ENCODE measurements at places on chromosomes 2 and 18.
A peak's percentile ranks its signal among the peaks of the same experiment; 100 is the strongest.

DNA sequence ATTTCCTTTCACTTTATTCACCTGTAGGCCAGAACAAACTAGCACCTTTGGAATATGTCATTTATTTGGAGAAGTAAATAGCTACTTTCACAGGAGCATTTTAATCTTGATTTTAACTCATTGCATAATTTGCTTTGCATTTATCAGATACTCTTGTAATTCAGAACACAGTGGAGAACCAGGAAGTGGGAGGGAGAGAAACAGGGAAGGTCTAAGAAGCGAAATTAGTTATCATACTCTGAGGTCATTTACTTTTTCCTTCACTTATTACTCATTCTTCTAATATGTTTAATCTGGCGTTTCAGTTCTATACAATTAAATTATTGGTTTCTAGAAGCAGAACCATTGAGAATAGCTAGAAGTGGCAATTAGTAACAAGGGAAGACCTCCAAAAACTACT lies 20.7 kb downstream of the RBM44 start:
- no peak for DNase-seq

DNA sequence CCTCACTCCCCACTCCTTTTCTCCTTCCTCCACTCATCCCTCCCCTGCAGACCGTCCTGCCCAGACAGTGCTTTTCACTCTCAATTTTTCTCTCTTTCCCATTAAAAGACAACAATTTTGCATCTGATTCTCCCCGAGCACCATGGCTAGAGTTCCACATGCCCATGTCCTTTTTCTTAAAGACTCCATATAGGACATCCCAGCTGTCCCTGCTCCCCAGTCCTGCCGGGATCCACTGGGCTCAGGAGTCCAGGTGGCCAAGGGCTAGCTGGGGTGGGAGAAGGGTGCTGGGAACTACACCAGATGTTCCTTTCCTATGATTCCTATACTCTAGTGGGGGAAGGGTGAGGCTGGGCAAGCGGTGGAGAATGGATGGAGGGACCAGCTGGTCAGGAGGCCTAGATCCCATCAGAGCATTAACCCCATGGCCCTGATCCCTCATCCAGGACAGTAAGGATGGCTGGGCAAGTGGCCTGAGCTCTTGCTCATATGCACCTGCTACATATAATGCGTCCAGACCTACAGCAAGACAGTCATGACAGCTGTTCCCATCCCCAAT lies 52.8 kb upstream of the RMDN2 start:
- DNase-seq = no peak

DNA sequence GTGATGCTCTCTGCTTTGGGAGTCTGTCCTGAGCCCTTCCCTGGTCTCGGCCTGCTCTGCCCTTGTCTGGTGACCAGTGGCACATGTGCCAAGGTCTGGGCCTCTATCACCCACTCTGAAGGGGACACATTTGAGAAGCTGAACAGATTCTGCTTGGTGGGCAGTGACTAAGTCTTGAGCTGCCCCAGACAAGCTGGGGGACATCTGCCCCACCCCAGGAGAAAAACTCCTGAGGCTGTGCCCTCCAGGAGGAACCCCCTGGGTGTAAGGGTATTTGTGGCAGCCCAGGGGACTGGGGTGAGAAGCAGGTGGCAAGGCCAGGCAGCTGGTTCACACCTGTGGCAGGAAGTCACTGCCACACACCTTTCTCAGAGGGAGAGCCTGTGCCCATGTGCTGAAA lies 342.1 kb downstream of the DYSF start:
- DNase-seq = no peak

GRCh38 chr2:157460384-157460837 lies 16.5 kb upstream of the CYTIP start:
- DNase-seq = no peak

DNA sequence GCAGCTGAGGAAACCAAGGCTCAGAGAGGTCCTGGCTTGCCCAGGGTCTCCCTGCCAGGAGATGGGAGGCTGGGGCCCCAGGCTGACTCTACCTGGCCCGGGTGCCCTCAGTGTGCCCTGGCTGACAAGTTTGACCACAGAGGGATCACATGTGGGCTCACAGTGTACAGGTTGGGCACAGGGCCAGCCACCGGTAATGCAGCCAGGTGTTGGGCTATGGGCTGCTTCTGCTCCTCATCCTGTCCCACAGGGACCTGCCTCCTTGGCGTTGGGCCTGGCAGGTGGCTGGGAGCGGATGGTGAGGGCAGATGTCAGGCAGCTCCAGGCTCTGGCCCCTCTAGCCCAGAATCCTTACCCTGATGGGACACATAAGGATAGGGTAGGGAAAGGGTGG lies 250.5 kb downstream of the LOXHD1 start:
- DNase-seq = no peak

DNA sequence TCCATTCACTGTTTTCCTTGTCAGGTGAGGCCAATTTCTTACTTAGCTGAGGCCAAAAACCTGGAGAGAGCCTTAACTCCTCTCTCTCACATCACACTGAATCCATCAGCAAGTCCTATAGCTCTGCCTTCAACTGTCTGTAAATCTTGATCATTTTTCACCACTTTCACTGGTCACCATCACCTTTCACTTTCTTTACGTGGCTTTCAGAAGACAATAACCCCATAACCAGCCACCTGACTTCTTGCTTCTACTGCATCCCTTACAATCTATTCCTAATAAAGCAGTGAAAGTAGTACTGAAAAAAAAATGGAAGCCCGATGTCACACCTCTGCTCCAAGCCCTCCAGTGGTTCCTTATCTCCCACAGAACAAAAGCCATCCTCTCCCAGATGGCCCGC lies 7.7 kb downstream of the LOXL3 start:
- DNase-seq = no peak

- DNase-seq = no peak
Observed at GRCh38 chr2:6353669-6354068, 512.0 kb downstream of the CMPK2 start.

GRCh38 chr2:160484859-160485520 lies 8.6 kb downstream of the RBMS1 start:
- DNase-seq = no peak

GRCh38 chr18:69216321-69216720 lies 184.4 kb upstream of the DOK6 start:
- DNase-seq = no peak

DNA sequence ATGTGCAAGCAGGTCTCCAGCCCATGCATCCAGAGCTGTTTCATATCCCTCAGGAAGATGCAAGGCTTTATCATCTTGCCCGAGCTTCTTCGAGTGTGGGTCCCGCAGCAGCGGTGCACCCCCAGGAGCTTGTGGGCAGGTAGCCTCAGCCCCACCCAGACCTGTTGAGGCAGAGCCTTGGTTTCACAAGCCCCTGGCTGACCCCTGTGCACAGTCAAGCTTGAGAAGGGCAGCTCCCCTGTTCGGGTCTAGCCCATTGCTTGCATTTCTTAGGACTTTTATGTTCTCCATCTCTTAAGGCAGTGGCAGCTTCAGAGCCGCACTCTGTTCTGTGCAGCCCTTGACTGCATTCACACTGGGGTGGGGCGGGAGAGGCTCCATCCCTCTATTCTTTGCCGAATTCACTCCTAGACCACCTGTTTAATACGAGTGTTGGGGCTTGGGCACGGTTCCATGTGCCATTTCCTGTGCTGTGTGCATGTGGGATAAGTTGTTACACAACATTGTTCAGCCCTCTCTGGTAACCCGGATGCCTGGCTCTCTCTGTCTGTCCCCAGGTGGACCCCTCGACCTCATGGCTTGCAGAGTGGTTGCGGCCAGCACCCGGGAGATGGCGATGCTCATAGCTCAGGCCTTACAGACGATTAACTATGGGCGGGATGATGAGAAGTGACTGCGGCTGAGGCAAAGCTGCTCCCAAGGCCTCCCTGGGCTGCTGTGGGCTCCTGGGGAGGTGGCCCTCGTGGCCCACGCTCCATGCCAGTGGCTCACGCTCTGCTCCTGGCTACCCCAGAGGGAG lies 48.7 kb downstream of the IMPA2 start:
- no peak for DNase-seq

DNA sequence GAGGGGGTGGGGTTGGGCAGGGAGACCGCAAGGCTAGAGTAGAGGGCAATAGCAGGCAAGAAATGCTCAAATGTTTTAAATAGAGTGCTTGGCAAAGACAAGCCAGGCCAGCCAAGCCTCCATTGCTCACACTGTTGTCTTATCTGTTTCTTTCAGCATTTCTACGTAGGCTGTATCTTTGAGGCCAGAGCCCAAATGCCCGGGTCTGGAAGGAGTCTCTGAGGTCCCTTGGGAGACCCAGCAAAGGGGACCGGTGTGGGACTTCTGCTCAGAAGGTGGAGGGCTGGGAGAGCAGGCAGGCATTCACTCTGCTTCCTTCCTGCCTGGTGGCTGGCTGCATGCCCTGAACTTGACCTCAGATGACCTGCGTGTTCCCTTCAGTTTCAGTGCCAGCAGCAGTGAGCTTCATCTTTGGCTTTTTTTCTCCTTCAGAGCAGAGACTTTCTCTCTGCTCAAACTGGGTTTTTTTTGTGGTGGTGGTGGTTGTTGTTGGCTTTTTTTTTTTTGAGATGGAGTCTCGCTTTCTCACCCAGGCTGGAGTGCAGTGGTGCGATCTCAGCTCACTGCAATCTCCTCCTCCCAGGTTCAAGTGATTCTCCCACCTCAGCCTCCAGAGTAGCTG lies 13.7 kb upstream of the TET3 start:
- DNase-seq = no peak

- DNase-seq = no peak
Observed at GRCh38 chr2:25805987-25806386, 72.3 kb downstream of the ASXL2 start.

DNA sequence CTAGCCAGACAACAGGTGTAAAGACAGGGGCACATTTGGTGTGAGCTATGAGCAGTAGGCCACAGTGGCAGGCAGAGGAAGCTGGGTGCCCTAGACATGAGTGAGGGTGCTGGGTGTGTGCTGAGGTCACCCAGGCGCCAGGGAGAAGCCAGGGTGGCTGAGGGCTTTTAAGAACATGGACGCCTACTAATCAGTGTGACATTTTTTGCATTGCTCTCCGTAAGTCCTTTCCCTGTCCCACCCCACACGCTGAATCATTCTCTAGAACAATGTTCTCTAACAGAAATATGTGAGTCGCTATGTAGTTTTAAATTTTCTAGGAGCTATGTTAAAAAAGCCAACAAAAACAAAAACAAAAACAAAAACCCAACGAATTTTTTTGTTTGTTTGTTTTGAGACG lies 204.5 kb upstream of the REV1 start:
- DNase-seq = no peak

GRCh38 chr2:127191331-127192219 lies 28.5 kb downstream of the CYP27C1 start:
- DNase-seq = no peak

DNA sequence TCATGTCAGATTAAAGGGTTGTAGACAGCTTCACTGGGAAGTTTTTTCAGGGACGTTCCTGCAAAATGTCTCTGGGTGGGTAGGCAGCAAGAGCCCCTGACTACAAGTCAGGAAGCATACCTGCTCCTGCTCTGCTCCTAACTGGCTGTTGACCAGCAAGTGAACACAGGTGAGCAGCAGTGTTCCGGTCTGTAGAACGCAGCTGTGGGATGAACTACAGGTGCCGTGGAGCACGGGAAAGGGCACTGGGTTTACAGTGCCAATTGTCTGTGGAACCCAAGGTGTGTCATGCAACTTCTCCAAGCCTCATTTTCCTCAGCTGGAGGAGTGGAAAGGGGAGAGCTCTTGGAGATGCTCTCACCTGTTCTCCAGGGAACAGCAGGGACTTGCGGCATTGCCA lies 6.6 kb downstream of the ASB18 start:
- no peak for DNase-seq

- DNase-seq = no peak
Observed at GRCh38 chr2:107276034-107276433, 390.1 kb upstream of the ST6GAL2 start.

- DNase-seq = no peak
Observed at GRCh38 chr2:20147351-20147750, 77.6 kb downstream of the SDC1 start.

DNA sequence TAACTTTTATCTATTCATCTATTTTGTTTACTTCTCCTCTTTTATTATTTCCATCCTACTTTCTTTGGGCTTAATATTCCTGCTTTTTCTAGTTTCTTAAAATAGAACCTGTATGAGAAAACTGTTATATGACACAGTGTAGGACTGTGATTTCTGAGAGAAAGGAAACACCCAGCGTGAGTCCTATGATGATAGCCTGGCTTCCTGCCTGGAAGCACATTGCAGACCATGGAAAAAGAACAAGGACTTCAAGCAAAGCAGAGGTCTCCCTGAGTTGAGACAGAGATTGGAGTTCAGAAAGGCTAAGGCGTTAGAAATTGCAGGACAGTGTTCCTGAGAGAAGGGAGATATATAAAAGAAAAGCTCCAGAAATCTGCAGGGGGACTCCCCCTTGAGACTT lies 7.8 kb downstream of the RBM44 start:
- no peak for DNase-seq

- no peak for DNase-seq
Observed at GRCh38 chr2:101677658-101678057, 19.8 kb upstream of the MAP4K4 start.

DNA sequence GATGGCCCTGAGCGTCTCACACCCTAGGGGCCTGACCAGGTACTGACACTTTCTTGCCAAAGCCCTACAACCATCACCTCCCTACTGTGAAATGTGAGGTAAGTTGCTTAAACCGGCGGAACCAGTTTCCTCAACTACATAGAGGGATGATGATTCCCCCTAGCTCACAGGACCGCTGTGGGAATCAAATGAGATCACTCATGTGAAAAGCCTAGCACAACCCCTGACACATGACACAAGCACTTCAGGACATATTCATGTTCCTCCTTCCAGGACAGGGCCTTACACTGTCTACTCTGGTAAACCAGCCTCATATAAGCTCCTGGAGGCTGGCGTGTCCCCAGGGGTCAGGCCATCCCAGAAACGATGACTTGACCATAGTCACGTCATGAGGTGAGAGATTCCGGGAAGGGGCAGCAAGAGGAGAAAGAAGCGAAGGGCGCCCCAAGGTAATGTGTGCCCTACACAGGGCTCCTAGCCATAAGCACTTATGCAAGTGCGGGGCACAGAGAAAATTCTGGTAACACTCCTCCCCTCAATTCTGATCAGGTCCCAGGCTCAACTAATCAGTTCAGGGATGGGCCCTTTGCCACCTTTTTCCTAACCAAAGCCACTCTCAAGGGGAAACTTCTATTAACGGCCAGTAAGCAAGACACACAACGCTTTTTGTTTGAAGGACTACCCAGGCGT lies 49.5 kb downstream of the C2orf42 start:
- peak; percentile 60 for DNase-seq

- no peak for DNase-seq
Observed at GRCh38 chr18:44743631-44744030, 62.9 kb downstream of the SETBP1 start.

DNA sequence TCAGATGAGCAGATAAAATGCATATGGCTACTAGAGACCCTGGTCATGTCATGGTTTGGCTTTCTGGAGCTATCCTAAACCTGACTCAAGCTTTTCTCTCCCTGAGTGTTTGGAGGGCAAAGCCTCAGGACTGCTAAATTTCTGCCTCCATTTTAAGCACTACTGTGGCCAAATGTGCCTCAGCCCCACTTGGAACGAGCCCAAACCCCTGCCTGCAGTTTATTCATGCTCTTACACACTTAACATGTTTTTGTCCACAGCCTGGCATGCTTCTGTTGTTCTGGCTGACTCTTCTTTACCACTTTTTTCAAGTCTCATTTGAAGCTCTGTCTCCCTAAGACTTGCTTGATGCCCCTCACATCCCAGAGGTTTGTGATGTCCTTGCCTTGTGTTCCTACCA lies 24.7 kb downstream of the MGAT5 start:
- no peak for DNase-seq

All from SW480 (cell line).